ENCODE measurements at places on chromosomes 1 and 21.
A peak's percentile ranks its signal among the peaks of the same experiment; 100 is the strongest.

GRCh38 chr1:245776694-245777332, 622.0 kb downstream of the KIF26B start:
- no peak for DNase-seq

DNA sequence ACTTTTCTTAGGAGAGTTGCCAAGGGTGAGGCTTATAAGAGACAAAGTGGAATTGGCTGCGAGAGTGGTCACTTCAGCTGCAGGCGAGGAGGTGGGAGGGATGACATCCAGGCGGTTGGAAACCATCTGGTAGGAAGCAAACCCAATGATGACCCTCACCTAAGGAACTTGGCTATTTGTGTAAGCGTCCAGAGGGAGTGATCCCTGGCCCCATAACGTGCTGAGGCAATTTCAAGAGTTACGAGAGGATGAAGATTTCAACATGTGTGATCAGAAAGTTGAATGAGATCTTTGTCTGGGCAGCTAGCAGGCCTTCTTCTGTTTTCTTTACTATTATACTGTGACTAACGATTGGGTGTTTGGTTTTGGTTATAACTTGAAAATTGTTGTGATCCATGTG, 102.7 kb upstream of the VANGL1 start:
- DNase-seq: no peak

DNA sequence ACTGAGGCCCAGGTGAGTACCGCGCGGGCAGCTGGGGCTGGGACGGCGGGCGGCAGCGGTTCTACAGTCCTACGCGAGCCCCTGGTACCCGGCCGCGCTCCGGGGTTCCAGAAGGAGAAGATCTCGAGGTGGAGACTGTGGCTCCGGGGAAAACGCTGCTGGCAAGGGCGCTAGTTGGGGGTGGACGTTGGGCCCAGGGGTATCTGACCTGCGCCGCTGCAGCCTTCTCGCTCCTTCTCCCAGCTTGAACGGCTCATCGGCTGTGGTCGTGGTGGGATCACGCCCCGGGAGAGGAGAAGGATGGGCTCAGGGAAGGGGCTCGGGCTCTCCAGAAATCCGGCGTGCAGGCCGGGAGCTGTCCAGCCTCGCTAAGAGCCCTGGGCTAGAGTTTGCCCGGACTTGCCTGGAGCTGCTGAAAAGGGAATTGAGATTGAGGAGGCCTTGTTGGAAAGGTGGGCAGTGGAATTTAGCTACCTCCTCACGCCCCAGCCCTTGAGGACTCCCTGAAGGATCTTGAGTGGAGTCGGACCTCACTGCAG, 1.1 kb upstream of the POU3F1 start:
- no peak for DNase-seq

DNA sequence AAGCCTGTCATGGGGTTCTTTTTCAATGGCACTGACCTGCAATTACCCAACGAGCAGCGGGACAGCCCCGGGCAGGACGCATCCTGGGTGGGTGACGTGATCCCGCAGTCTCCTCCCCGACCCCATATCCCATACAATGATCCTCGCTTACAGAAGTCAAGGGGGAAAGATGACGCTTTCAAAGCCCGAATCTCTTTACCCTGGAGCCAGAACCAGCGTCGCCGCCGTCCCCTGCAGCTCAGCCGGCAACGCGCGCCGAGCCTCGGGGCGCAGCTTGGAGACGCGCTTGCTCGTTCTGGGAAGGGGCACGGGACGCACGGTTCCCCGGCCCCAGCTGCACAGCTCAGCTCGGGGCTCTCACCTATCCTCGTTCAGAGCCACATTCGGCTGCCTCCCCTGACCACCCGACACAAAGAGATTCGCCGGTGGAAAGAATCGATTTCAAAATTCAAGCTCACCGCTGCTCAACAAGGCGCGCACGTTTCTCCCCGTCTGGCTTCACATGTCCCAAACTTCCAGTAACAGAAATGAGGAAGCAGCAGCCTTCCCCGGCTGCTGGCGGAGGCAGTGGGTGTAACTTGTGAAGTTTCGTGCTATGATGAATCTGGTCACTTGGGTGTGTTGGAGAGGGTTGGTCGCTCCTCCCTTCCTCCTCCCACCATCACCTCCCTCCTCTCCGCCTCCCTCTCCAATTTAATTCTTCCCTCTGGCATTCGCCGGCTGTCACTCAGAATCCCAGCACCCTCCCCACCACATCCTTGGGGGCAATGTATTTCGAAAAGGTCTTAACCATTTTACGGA, at the start of gene TIAM1:
Gene TIAM1, minus strand, starts transcription at position 582 of the 801 bp plus-strand sequence. CDS start 77,289 bp downstream, outside the sequence.
- DNase-seq: no peak

DNA sequence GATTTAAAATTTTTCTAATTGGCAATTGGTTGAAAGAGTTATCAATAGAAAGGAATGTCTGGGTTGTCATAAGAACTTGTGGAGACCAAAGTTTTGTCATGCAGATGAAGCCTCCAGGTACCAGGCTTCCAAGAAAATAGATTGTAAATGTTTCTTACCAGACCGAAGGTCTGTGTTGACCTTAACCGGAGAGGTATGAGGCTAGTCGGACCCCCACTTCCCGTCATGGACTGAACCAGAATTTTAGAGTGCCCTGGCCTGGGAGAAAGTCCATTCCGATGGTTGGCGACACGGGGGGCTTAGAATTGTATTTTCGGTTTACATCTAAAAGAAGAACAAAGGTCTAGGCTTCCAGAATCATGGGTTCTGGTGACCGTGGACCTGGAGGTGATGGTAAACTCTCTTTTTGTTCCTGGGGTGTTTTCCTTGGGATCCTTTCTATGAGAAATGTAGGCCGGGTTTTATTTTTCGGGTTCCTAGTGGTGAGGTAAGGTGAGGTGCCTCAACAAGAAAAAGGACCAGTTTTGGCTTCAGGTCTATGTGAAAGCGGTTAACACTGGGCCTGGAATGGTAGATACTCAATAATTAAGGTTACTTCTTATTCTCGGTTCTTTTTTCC, 405 bp upstream of the UHMK1 start:
- no peak for DNase-seq

GRCh38 chr1:230596306-230596705, 46.0 kb upstream of the COG2 start:
- DNase-seq: no peak

GRCh38 chr1:84163123-84163931, 19.3 kb downstream of the PRKACB start:
- no peak for DNase-seq

GRCh38 chr1:54874079-54874830, 12.7 kb downstream of the DHCR24 start:
- no peak for DNase-seq

GRCh38 chr1:71047635-71048607, at the start of gene PTGER3:
TSS of gene PTGER3 (minus strand) at chr1:71047816. CDS start at chr1:71047577, 239 bp downstream.
- DNase-seq: peak; percentile 44

DNA sequence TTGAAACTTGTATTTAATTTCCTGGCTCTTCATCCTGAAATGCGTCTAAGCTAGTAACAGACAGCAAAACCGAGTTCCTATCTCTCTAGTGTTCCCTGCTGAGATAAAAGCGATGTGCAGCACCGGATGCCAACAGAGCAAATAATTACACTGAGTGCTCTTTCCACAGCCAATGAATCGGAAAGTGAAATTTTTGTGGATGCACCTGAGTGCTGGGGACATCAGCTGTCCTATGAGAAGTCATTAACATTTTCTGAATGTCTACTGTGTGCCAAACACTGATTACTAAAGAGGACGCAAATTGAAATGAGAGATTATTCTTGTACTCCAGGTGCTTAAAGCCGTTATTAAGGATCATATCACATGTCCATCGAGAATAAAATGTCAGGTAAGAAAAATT, 278.0 kb downstream of the RGS7 start:
- no peak for DNase-seq

- no peak for DNase-seq
Observed at GRCh38 chr1:198929961-198930599, 291.2 kb downstream of the PTPRC start.

DNA sequence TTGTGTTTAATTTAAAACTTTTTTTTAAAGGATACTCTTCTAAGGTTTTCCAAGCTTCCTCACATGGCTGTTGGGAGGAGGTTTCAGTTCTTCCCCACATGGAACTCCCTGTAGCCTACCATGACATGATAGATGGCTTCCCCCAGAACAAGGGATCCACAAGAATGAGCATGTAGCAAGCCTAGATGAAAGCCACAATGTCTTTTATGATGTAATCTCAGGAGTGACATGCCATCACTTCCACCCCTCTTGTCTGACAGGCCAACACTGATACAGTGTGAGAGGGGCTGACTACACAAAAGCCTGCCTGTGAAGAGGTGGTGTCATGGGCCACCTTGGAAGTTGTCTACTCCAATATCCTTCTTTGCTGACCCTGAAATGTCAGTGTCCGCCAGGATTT, 32.0 kb downstream of the CD34 start:
- no peak for DNase-seq

DNA sequence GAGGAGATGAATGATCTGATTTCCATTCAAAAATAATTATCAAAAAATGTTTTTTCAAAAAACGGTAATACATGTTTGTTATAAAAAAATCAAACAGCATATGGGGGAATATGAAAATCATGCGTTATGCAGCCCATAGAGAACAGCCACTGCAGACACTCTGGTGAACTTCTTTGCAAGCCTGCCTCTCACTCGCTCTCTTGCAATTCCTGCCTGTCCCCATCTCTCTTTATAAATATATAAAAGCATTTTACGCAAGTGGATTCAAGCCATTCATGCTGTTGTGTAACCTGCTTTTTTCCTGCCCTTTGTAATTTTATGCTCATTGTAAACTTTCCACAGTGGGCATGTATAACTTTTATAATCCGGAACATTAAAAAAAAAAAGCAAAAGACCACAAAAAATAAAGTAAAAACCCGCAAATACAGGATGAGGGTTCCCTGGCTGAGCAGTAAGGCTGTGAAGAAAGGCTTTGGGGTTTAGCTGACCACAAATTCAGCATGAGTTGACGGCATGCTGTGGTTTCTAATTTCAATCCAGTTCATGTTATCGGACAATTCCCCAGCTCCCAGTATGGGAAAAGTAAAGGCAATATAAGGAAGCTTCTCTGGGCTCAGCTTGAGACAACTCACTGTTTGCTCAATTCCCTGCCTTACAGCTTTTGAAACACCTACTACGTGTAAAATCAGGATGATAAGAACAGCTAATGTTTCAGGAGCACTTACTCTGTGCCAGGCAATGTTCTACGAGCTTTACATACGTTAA, 52.8 kb upstream of the ZBTB40 start:
- no peak for DNase-seq

GRCh38 chr1:43703836-43704235, 3.5 kb upstream of the ST3GAL3 start:
- DNase-seq: no peak

DNA sequence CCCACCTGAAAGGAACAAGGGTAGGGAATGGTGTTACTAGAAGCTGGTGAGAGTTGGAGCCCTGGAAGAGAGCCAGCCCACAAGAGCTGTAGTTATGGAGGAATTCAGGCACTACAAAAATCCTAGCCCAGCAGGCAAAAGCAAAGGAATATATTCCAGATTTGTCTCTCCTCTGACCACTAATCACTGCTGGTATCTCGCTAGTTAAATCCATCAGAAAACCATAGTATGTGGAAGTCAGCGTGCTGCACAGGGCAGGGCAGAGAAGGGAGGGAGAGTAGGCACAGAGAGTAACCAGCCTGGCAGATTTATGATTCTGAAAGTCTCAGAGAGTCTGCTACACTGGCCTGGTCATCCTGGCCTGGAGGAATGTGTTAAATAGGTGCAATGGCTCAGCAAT, 88.6 kb downstream of the SELENOF start:
- no peak for DNase-seq

DNA sequence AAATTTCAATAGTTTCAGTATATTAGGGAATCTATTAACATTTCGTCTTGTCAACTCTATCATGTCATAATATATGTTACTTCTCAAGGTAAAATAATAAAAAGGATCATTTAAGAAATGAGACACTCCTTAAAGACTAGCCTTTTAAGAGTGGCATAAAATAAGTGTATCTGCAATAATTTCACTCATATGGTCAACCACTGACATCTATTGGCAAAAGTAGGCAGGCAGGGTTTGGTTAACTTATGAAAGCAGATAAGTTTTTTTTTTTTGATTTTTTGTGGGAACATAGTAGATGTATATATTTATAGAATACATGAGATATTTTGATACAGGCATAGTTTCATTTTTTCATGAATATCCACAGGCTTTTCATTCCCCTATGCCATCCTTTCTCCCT, 5.5 kb upstream of the RGS21 start:
- DNase-seq: no peak

GRCh38 chr21:41269535-41269934, 47.1 kb upstream of the FAM3B start:
- no peak for DNase-seq

- DNase-seq: no peak
Observed at GRCh38 chr1:24107462-24108138, 4.3 kb downstream of the MYOM3 start.

DNA sequence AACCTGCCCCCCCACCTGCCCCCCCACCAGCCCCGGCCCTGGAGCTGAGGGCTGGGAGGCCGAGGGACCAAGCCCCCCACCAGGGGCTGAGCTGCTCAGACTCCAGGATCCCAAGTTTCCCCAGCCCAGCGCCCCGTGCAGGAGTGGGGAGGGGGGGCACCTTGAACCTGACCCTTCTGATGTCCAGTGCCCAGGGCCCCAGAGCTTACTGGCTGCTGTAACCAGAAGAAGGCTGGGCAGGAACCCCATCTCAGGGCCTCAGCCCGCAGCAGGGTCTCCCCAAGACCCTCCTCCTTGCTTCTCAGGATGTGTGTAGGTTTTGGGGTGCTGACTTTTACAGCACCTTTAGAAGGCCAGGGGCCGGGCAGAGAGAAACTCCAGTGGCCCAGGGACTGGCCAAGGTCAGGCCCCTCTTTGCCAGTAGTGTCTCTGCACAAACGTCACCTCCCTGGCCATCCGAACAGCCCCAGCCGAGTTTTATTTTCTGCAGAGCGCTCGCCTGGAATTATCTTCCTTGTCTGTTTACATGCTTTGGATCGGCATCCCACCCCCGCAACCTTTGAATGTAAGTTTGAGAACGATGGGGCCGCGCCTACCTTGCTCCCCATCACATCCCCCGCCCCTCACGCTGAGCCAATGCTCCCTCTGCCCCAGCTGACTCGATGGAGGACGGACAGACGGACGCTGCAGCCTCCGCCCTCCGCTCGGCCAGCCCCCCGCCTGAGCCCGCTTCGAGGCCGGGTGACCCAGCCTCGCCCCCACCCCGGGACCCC, 70.1 kb upstream of the CASZ1 start:
- peak; percentile 14 for DNase-seq

DNA sequence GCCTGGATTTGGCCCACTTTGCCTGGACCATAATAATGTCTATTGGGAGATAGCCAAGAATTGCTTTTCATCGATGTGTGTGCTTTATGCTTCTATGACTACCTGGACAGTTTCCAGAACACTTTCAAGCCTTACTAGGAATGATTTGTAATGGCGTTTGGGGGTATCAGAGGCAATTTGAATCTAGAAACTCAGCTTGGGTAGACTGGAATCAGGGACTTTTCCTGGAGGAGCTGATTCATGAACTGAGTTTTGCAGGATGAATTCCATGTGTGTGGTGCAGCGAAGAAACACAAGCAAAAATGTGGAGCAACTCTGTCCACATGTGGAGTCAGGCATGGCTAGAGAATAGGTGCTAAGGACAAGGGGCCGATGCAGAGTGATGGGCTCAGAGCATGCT, 11.9 kb upstream of the TMEM61 start:
- DNase-seq: no peak

- no peak for DNase-seq
Observed at GRCh38 chr1:54376430-54377039, 29.7 kb downstream of the SSBP3 start.

- DNase-seq: no peak
Observed at GRCh38 chr1:220283625-220284024, 11.4 kb upstream of the RAB3GAP2 start.

GRCh38 chr1:165862448-165862847, 35.0 kb downstream of the UCK2 start:
- no peak for DNase-seq

Measured in stimulated activated CD8-positive, alpha-beta memory T cell treated with anti-CD3 and anti-CD28 coated beads, Interleukin-4, amount 100 ng/mL, for 24 hours (primary cell).